NCI-H446 (cell line): ENCODE measurements at places on chromosomes 11 and 22.

- no peak for DNase-seq
Measured at GRCh38 chr22:30427871-30428270, 2.3 kb downstream of the MTFP1 start.

DNA sequence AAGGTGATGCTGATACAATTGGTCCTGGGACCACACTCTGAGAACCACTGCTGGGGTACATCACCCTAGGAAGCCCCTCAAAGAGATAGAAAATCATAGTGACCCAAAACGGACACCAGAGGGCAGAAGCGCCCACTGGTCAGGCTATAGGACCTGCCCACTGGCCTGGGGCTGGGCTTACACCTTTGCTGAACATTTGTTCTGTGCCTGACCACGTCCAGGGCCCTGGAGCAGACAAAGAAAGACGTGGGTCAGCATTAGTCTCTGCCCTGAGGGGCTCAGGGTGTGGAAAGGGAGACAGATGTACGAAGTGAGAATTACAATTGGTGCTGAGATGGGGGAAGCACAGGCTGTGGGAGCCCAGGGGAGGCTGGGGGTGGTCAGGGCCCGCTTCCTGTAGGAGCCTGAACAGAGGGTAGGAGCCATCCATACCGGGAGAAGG lies 14.4 kb upstream of the SERPINH1 start:
- DNase-seq = peak; percentile 37

DNA sequence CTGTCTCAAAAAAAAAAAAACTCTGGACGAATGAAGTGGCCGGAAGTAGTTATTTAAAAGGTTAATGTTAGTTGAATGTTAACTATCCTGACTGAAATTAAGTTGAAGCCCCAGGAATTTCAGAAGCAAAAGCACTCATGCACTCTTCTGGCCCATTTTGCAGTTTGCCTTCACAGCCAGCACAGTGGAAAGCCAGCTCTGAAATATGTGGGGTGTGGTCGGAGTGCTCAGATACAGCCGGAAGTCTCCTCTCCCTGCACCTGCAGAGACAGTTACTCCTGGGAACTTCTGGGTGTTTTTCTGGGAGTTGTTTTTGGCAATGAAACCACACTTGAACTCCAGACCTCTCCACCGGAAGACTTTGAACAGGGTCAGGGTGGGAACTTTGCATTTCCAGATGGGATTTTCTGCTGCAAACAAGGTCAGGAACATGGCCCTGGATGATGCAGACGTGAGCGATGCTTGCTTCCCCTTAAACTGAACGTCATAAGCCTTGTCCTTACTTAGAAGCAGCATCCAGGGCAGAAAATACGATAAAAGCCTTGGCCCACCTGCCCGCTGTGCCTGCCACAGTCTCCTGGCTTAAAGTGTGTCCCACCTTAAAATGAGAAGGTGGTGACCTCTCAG lies 21.5 kb upstream of the CABP2 start:
- no peak for DNase-seq

DNA sequence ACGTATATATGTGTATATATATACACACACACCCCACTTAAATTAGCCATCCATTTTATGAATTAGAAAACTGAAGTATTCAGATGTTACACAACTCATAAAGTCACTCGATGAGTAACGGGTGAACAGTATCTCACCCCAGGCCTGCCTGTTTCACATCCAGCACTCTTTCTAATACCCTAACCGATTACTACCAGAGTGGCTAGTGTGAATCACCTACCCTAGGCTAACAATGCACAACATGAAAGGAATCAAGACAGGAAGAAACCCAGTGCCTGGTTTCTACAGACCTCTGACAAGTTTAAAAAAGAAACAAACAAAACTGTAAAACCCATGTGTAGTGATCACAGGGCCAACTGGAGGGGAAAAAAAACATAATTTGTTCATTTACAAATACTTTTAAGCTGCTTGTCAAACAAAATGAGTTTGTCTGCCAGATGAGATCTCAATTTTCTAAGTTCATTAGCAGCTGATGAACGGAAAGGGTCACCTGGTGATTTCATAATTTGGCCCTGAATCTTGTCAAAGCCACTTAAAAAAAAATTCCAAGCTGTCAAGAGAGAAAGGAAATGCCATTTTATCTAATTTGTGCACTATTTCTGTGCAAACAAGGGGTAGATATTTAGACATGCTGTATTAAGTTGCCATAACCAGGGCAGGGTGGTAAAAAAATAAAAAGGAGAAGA lies 134.8 kb downstream of the LARGE1 start:
- DNase-seq = no peak

GRCh38 chr11:102293873-102294601 lies 23.2 kb upstream of the BIRC3 start:
- no peak for DNase-seq

GRCh38 chr11:9827708-9828107 lies 163.8 kb downstream of the SWAP70 start:
- no peak for DNase-seq

DNA sequence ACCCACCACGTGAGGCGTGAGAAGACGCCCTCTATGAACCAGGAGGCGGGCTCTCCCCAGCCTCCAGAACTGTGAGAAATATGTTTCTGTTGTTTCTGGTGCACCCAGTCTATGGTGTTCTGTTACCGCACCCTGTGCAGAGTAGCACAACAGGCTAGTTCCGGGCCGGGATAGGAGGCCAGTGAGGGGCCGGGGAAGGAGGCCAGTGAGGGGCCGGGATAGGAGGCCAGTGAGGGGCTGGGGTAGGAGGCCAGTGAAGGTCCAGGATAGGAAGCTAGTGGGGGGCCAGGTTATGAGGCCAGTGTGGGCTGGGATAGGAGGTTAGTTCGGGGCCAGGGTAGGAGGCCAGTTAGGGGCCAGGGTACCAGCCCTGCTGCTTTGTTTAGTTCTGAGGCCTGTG lies 204.6 kb downstream of the BARX2 start:
- DNase-seq = no peak

GRCh38 chr11:117205211-117205818 lies 6.1 kb downstream of the TAGLN start:
- DNase-seq = no peak

GRCh38 chr11:72788241-72788640 lies 5.6 kb downstream of the STARD10 start:
- DNase-seq = no peak

DNA sequence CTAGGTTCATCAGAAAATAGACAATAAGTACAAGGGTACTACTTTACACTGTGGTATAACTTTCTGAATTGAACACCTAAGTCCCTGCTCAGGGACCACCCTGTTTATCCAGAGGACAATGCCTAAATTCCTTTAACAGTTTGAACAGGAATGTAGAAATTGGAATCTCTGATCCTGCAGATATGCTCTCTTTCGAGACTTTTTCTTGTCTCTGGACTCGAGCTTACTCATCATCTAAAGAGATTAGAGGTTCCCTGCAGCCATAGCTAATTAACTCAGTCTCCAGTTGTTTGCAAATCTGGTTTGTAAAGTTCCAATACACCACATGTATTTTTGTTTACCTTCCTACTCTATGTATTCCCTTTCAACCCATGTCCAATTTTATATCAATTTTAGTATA lies 1.0 kb downstream of the HOATZ start:
- no peak for DNase-seq

DNA sequence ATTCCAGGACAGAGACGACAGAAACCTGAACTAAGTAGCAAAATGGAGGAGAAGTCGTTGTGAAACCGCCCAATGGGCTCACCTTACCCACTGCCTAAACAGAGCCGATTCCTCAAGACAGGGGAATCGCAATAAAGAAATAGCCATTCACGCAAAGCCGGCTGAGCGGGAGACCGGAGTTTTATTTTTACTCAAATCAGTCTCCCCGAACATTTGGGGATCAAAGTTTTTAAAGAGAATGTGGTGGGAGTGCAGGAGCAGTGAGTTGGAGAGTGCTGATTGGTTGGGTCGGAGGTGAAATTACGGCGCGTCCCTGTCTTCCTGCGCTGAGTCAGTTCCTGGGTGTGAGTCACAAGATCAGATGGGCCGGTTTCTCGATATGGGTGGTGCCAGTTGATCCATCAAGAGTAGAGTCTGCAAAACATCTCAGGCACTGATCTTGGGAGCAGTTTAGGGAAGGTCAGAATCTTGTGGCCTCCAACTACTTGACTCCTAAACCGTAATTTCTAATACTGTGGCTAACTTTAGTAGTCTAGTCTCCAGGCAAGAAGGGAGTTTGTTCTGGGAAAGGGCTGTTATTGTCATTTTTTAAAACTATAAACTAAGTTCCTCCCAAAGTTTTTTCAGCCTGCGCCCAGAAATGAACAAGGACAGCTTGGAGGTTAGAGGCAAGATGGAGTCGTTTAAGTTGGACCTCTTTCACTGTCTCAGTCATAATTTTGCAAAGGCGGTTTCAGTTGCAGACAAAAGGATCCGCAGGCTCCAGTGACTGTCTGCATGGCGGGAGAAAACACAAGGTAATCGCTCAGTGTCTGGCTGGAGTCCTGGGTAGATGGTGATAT lies 34.1 kb downstream of the OR4D9 start:
- no peak for DNase-seq

DNA sequence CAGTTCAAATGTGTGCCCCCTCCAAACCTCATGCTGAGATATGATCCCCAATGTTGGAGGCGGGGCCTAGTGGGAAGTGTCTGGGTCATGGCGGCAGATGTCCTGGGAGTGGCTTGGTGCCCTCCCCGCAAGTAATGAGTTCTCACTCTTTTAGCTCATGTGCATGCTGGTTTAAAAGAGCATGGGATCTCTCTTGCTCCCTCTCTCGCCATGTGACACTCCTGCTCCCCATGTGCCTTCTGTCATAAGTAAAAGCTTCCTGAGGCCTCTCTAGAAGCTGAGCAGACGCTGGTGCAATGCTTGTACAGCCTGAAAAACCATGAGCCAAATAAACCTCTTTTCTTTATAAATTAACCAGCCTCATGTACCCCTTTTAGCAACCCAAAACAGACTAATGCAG lies 98.8 kb downstream of the SGSM3 start:
- DNase-seq = peak; percentile 43

GRCh38 chr11:86874304-86875056 lies 74.1 kb downstream of the PRSS23 start:
- no peak for DNase-seq

DNA sequence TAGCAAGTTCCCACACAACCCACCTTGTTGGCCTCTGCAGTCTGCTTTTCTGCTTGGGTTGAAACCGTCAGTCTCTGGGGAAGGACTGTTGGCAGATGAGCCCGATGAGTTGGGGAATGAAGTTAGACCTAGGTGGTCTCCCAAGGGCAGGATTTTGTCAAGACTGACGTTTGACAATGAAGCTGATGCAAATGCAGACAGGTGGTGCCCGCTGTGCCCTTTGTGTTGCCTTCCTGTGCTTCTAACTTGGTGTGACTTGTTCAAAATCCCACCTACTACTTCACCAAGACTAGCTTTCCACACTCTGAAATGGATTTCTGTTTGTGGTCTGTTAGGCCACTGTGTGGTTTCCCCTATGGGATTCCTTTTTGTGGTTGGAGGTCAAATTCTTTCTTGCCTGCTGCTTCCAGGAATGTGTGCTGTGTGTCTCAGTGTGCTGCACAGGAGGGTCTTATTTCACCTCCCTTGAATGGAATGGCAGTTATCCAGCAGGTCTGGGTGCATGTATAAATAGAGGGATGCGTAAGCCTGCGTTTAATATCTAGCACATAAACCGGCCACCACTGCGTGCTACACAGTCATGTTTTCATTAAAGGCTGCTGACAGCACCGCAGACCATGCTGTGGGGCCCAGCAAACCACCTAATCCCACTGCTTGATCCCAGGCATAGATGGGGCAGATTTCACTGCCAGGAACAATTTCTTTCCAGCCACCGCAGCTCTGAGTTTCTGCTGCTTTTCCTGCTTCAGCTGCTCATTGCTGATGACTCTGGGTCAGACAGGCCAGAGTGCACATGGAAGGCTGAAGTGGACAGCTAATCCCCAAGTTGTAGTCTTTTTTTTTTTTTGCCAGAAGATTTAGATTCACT lies 44.8 kb downstream of the ADAMTS8 start:
- no peak for DNase-seq

DNA sequence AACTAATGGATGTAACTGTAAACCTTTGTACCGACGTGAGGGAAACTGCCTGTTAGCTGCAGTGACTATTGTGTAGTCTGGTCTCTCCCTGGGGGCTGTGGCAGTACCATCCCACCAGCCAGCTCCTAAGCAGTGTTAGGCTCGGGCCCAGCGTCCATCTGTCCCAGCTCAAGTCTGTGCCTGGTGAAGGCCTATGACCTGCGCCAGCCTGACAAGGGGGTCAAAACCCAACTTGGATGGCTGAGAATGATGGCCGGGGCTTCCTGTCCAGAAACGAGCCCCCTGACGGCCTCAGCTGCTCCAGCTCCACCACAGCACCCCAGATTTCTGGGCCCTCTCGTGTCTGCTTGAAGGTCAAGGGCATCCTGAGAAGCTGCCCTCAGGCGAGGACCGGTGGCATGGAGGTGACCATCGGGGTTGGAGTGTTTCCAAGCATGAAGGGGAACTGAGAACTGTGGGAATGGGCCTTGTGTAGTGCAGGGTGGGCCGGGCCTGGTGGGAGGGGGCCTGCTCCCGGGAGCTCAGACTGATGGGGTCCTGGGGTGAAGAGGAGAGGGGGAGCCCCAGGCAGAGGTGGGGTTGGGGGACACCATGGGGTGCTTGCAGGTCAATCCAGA lies 14.3 kb upstream of the SPI1 start:
- no peak for DNase-seq

DNA sequence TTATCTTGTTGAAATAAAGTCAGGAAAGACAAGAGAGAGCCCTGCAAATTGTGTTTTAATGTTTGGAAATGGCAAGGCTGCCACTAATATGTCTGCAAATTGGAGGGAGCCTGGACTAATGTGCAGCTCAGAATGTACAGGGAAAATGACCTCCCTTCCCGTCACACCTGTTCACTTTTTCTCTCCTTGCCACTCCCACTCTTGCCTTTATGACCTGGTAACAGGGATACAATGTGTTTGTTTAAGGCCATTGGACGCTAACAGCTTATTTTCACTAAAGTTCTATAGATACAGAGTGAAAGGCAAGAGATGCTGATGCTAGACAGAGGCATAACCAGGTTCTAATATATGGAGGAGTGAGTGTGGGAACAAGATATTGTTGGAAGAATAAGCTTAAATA lies 203.9 kb downstream of the RAB38 start:
- no peak for DNase-seq

DNA sequence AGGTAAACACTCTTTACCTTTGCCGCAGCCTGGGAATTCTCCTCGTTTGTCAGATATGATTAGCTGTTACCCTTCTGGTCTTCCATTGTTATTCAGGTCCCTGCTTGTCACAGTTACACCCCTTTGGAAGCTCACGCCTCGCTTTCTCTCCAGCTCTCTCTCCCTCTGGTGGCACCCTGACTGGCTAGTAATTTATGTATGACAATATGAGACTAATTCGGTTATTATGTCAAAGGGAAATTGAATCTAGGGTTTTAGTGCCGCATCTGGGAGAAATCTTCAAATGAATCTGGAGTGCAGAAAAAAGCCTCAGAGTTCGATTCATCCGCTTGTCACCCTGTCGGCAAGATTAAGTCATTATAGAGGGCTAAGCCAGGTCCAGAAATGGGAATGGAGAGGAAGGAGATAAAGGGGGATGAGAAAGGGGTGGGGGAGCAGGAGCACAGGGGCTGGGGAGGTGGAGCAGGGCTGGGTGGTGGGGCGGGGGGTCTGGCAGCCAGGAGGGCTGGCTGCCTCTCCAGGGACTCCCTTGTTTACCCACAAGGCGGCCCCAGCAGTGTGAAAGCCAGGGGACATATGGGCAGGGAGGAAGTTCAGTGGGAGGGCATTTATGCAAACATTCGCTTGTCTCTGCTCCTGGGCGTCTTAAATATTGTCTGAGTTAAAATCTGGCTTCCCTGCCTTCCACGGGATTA lies 179.0 kb upstream of the NECTIN1 start:
- no peak for DNase-seq
